ENCODE measurements at places on chromosomes 12 and 14.

- no peak for DNase-seq
These were observed 7.9 kb upstream of the TMBIM6 start for GRCh38 chr12:49733219-49734017.

GRCh38 chr12:57622293-57623245 is 10.4 kb downstream of the B4GALNT1 start:
- no peak for DNase-seq

DNA sequence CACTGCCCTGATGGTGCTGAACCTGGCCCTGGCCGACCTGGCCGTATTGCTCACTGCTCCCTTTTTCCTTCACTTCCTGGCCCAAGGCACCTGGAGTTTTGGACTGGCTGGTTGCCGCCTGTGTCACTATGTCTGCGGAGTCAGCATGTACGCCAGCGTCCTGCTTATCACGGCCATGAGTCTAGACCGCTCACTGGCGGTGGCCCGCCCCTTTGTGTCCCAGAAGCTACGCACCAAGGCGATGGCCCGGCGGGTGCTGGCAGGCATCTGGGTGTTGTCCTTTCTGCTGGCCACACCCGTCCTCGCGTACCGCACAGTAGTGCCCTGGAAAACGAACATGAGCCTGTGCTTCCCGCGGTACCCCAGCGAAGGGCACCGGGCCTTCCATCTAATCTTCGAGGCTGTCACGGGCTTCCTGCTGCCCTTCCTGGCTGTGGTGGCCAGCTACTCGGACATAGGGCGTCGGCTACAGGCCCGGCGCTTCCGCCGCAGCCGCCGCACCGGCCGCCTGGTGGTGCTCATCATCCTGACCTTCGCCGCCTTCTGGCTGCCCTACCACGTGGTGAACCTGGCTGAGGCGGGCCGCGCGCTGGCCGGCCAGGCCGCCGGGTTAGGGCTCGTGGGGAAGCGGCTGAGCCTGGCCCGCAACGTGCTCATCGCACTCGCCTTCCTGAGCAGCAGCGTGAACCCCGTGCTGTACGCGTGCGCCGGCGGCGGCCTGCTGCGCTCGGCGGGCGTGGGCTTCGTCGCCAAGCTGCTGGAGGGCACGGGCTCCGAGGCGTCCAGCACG is 4.7 kb downstream of the LTB4R start:
- DNase-seq: no peak

DNA sequence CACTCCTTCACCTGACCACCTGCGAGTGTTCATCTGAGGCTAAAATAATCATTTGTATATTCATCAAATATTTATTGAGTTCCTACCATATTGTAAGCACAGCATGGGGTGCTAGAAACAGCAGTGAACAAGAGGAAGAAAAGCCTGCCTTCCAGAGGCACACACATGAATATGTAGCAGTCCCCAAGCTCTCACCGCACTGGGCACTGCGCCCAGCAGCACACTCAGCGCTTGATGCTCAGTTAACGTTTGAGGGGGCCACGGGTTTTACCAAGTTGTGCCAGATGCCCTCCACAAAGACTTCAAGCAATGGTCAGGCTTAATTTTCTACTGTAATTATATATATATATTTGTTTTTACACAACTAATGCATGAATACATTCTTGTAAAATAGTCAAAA is 52.0 kb downstream of the HELB start:
- no peak for DNase-seq

GRCh38 chr12:126067626-126068329 is 1002.5 kb downstream of the AACS start:
- no peak for DNase-seq

- DNase-seq: no peak
These were observed 401.1 kb upstream of the FOXG1 start for GRCh38 chr14:28365510-28365909.

DNA sequence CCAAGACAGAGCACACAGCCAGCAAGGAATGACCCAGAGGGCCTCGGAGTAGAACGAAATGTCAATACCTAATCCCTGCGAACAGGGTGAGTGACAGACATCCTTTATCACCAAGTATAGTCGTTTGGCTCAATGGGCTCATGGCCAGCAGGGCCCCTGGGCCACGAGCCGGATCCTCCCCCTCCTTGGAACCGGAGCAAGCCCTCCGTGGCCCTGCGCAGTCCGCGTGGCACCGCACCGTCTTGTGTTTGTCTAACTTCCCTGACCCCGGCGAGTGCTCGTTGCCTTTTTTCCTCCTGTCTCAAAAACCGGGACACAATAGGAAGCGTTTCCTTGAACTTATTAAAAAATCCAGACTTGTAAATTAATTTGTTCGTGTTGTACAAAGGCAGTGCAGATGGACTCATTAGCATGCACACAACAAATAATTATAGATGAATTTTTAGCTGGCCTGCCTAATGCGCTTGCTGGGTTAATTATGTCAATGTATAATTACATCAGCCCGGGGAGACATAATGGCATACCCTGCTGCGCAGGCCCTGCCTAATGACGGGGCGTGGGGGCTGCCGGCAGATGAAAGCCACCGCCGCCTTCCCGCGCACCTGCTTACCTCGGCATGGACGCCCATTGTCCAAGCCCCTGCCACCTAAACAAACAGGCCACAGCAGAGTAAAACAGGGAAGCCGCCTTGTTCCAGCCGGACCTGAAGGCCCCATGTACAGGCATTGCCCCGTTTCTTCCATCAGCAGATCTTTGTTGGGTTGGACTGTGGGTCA is 81.6 kb downstream of the PHETA1 start:
- no peak for DNase-seq

GRCh38 chr12:63845726-63846125 is 1.2 kb downstream of the SRGAP1 start:
- no peak for DNase-seq
